ENCODE measurements at places on chromosomes 12 and 14. TPM values are rescaled to one million over a fixed set of nuclear protein-coding genes. Genes with fewer than 3 reads are reported as not detected.

SMIM41 gene
- 0.14 TPM for polyA plus RNA-seq

RTL1 gene
- polyA plus RNA-seq, result 0.02 TPM

SDS gene
- polyA plus RNA-seq, result 26.3 TPM

- no peak for DNase-seq
Measured at GRCh38 chr14:68547305-68548193, 245.3 kb downstream of the ZFP36L1 start.

GRCh38 chr12:34399631-34400410 is 377.5 kb downstream of the ALG10 start:
- no peak for DNase-seq

DNA sequence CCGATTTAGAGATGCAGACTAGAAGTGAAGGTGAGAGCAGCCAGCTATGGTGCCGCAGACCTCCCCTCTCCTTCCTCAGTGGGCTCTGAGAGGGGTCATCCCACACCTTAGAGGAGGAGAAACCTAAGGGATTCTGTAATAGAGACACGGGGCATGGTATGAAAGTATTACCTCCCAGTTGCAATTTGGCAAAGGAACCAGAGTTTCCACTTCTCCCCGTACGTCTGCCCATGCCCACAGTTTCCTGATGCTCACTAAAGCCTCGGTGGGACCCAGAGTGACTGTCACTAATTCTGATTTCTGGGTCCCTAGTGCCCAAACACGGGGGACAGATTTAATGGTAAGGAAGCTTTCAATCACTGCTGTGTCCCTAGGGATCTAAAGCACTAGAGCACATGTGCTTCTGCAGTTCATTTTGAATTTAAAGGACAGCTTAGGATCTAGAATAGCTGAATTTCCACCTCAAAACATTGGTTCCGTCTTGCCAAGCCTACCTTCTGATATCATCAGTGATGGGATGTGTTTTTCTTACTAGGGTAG is 44.1 kb downstream of the DAD1 start:
- DNase-seq, result no peak

Data from thymus (tissue), 14 donors.